ENCODE measurements at places on chromosomes 12 and 14.

DNA sequence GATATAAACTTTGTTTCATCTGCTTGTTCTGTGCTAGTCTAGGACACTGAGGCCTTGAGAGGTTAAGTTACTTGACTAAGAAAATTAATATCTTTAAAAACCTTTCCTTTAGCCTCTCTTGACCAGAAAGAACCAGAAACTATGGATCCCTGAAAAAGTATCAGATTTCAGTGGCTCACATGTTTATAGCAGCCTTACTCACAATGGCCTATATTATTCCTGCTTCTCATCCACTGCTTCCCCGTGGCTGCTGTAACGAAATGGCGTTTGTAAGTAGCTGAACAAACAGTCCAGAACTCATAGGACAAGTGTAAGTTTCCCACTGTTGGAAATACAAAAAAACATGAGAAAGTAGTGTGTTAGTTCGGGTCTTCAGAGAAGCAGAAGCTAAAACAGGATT lies 3.2 kb upstream of the PYGL start:
- no peak for DNase-seq

- no peak for DNase-seq
Measured at GRCh38 chr14:55382483-55382882, 29.1 kb downstream of the ATG14 start.

DNA sequence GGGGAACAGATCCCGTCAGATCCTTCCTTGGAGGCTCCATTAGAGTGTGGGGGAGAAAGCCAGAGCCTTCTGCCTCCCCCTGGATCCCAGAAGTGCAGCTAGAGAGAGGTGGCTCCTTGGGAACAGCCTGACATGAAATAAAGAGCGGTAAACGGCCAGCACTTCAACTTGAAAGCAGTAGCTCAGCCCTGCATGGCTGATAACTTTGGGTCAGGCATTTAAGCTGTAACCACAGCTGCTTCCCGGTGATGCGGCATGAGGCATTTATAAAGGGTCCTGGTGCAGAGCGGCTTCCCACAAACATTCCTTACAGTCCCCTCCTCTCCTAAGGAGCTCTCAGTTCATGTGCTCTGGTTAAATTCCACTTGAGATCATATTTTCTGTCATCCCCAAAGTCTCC lies 960.3 kb downstream of the VRK1 start:
- no peak for DNase-seq

GRCh38 chr14:91019673-91020072 lies 40.8 kb downstream of the RPS6KA5 start:
- DNase-seq: no peak

DNA sequence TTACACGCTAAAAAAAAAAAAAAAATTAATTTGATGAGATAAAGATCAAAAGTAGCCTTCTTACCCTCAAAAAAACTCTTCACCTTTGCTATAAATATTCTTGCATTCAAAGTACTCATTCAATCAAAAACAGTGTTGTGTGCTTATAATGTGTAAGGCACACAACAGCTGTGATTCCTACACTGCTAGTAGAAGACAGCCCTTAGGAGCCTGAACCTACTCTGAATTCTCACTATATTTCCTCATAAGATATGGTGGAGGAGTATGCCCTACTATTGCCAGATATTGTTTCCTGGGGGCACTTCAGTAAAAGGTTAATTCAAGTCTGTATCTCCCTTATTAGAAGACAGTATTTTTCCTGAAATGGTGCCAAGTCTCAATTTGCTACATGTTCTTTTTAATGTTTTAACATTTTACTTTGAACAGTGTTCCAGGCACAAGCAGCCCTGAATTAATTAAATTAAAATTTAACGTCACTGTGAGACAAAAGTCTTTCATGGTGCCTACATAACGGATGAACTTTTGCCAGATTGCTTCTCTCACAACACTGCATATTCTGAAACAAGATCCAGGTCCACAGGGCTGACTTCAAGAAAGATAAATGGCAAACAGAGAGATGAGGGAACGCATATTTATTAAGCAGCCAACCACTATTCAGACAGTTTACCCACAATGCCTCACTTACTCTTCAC lies 19.3 kb downstream of the PPP2R5E start:
- DNase-seq: no peak

DNA sequence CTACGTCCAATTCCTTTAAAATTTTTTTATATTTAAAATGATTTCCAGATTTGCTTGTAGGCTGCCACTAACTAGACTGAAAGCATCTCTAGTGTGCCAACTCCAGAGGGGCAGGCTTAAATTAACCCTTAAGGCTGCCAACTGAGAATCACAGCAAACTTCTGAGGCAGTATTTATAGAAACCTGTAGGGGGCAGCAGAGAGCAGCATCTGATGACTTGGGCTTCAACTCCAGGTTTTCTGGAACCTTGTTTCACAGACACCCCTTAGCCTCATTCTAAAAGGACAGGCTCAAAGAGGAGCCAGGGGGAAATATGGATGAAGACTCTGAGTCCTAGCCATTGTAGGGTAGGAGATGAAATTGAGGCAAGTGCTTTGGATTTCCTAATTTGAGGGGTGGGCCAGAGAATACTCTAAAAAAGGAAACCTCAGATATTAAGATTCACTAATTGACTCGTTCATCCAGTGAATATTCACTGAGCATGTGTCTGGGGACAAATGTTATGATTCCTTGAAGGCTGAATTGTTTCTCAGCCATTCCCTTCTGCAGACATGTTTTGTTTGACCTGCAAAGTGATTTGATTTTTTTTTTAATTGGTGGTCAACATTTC lies 63.3 kb upstream of the HSPB8 start:
- DNase-seq: no peak

- DNase-seq: no peak
Measured at GRCh38 chr12:64160021-64160710, 61.9 kb downstream of the KICS2 start.

DNA sequence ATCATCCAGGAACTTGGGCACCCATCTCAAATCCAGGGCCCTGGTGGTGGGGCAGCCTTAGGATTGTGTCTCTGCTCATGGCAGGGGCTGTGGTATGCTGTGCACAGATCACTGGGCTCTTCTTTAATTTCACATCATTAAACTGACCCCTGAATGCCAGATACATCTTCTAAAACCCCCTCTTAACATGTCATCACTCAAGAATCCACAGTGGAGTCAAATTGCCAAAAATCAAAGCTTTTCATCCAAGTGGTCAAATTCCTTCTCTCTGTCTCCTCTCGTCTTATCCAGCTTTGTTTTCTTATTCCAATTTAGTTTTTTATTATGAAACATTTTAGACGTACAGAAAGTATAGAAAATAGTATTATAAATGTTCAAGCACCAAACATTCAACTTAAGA lies 97.5 kb downstream of the ADCK1 start:
- no peak for DNase-seq

DNA sequence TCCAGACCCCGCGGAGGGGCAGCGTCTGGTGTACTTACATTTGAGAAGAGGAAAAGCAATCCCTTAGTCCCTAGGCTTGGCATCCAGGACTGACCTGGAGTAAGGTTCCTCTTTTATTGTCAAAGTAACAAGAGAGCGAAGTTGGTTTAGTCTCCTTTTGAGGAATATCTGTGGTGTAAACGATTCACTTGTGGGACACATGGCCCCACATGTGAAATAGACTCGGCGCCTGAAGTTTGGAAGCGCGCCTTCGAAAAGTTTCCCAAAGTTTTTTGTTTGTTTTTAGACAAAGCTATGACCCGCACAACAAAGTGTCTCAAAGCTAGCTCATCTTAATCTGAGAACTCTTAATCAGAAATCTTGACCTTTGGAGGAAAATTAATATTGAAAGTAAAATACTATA lies 744 bp downstream of the STYX start:
- no peak for DNase-seq

DNA sequence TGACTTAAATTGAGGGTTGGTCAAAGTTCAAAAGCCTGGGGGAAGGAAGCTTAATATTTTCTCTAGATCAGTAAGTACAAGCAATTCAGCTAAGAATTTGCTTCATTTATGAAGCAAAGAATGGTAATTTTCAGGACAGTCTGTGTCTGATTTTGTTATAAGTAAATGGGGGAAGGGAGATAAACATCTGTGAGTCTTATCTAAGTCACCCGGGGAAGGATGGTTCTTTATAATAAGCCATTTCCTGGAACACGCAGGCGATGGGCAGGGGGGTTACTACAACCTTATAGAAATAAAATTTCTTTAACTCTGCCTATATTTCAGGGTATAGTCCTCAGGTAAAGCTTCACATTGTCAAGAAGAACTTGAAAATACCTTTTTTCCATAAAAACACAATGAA lies 42.9 kb downstream of the HELB start:
- DNase-seq: no peak

- DNase-seq: no peak
Measured at GRCh38 chr12:124695861-124696260, 128.4 kb upstream of the NCOR2 start.

GRCh38 chr14:56195704-56196103 lies 77.5 kb downstream of the PELI2 start:
- no peak for DNase-seq

- no peak for DNase-seq
Measured at GRCh38 chr14:74218462-74218861, 20.8 kb upstream of the VSX2 start.

- no peak for DNase-seq
Measured at GRCh38 chr12:42790761-42791151, 201.2 kb upstream of the PRICKLE1 start.

- no peak for DNase-seq
Measured at GRCh38 chr14:58919217-58919616, 269.2 kb upstream of the DAAM1 start.

DNA sequence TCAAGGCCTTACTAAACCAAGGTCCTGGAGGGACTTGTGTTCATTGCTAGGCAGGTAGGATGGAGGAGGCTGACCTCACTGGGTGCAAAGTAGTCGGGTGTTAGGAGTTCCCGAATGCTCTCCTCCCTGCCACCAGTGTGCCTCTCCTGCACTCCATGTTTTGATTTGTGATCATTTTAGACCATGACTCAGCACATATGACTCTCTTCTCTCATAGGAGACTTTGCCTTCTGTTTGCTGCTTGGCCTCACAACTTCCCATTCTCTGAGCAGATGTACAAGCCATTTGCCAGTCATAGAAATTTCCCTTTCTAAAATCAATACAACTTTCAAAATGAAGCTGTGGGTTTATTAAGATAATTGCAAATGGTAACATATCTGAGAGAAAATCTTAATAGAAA lies 46.6 kb upstream of the LRIG3 start:
- no peak for DNase-seq

DNA sequence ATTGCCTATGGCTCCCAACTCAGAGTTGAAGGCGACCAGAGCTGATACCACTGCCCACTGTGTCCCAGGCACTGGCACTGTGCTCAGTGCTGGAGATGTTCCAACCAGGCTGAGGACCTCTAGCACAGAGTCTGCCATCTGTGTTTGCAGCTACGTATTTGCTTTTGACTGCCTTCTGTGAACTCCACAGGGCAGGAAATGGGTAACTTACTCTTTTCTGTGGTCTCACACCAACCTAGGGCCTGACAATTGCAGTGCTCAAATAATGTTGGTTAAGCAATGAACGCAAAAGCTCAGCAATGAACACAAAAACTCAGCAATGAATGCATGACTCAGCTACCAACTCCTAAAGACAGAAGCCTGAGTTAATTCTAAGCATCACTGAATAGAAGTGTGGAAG lies 202.8 kb downstream of the NUAK1 start:
- no peak for DNase-seq

DNA sequence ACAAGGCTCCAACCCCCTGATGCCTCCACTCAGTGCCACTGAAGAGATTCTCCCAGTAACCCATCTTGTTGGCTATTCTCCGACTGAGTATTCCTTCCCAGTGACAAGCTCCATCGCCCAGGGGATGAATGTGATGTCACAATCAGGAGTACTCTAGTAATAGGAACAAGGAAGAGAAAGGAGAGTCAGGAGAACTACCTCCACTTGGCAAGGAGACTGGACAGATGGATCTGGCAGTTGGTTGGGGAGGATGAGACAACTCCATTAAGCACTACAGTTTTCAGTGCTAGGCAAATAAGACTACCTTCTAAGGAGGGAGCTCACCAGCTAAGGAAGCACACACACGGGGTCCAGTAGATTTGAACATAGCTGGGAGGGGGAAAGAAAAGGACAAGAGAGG lies 5.3 kb downstream of the RNF41 start:
- DNase-seq: no peak

DNA sequence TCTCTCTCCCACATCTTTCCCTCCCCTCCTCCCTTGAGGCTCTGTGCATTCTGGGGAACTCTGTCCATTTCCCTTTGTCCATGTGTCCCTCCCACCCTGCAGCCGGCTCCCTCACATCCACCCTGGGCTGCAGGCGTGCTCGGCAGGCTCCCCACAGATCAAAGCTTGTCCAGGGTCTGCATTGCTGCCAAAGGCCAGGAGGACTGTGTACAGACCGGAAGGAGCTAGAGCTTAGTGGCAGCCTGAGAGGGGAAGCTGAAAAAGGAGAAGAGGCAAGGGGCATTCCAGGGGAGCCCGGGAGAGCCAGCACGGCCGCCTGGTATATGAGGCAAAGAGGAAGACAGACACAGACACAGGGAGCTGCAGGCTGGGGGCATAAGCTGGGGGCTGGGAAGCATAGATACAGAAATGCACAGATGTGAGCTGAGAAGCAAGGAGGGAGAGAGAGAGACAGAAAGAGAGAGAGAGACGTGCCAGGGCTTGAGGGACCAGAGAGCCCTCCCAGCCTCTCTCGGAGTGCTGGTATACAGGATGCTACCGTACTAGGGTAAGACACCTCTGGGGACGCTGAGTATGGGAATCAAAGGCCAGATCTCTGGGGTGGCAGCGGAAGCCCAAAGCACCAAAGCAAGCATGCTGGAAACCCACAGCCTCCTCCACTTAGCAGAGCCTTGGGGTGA lies 3.3 kb downstream of the CD4 start:
- no peak for DNase-seq

DNA sequence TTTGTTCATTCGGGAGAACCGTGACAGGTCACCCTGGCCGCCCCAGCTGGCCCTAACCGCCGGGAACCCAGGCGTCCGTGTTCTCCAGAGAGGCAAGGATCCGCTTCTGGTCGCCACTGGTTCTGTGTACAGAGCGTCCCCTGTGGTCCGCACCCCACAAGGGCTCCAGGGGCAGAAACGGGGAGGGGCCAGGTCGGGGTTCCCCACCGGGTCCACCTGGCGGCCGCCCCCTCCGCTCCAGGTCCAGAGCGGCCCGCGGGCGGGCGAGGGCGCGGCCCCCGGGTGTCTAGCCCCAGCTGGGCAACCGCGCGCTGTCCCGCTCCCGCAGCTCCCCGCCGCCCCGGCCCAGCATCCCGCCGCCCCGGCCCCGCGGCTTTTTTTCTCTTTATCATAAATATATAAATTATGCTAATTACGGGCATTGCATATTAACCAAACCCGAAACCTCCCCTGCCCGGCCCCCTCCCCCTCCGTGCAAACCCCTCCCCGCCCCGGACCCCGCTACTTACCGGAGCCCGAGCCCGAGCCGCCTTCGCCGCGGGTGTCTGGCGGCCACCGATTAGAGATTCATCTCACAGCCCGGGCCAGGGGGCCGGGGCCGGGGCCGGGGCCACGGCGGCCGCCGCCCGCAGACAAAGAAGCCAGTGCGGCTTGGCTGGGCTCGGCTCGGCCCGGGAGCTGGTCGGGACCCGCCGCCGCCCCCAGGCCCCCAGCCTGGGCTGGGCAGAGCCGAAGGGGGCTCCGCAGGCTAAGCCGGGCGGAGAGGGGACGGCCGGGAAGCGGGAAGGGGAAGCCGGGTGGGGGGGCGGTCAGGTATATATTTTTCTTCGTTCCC lies 512 bp downstream of the POU6F1 start:
- peak; percentile 46 for DNase-seq
